ENCODE measurements at places on chromosomes 5 and 9.
A peak's percentile ranks its signal among the peaks of the same experiment; 100 is the strongest.

GRCh38 chr5:126938466-126938865 lies 91.9 kb downstream of the MARCHF3 start:
- DNase-seq = no peak

DNA sequence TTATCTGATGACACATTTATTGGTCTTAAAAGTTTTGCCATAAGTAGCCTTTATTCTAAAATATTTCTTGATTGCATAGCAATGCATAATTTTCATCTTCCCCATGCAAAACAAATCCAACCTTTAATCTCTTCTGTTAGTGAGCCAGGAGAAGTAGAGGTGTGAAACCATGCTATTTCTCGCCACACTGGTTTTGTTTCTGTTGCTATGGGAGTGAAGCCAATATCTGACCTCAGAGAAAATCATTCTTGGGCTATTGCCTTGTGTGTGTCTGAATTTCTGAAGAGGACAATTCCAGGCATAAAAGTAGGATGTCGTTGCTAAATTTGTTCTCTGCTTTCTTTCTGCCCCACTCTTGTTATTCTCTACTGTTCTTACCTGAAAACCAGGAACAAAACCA lies 183.6 kb downstream of the PTTG1 start:
- DNase-seq = no peak

- DNase-seq = peak; percentile 86
Observed at GRCh38 chr9:126626127-126626925, 12.6 kb downstream of the LMX1B start.

DNA sequence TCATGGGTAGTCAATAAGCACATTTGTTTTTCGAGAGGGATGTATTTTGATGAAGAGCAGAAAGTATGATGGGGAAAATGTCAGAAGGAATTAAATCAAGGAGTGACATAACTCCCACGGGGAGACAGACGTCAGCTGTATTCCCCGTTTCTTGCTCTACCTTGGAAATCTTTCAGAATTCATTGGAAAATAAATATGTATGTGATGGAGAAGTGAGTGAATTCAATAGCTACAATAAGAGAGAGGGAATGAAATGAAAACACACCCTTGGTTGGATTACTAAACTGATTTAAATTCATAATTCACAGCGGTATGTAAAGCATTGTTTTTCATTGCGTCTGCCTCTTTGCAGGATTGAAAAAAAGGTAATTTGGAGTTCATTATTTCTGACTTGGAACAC lies 209.7 kb upstream of the KLF4 start:
- no peak for DNase-seq

GRCh38 chr5:56807679-56808078 lies 7.7 kb upstream of the MAP3K1 start:
- DNase-seq = no peak

DNA sequence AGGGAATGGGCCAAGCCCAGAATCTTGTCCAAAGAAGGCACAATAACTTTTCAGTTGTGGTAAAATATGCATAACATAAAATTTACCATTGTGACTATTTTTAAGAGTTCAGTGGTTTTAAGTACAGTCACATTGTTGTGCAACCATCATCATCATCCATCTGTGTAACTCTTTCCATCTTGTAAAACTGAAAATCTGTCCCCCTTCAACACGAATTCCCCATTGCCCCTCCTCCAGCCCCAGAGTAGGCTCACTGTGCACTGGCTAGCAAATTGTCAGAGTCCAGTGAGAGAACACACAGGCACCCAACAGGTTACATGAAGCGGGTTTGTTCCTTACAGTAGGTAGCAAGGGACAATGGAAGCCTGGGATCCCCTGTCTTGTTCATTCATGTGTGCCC lies 13.7 kb downstream of the BARX1 start:
- no peak for DNase-seq

All from ecto neural progenitor cell (in vitro differentiated cells).